Renal cortex interstitium (tissue), 15 donors: ENCODE measurements at places on chromosomes 6 and 20. TPM values are rescaled to one million over a fixed set of nuclear protein-coding genes. Genes with fewer than 3 reads are reported as not detected.

GRCh38 chr20:20367575-20368417 is at the start of gene INSM1:
Gene INSM1, plus strand, starts transcription at chr20:20368104. Its CDS starts 164 bp downstream, at chr20:20368268.
- no peak for DNase-seq

The DNAH8 gene
- 0.39 TPM for polyA plus RNA-seq

- DNase-seq: no peak
Observed at GRCh38 chr6:41523915-41524633, 22.1 kb upstream of the FOXP4 start.

The LAMP5 gene
- 7.5 TPM for polyA plus RNA-seq

The PACSIN1 gene
- 1.2 TPM for polyA plus RNA-seq

The DACT2 gene
- 18.2 TPM for polyA plus RNA-seq

DNA sequence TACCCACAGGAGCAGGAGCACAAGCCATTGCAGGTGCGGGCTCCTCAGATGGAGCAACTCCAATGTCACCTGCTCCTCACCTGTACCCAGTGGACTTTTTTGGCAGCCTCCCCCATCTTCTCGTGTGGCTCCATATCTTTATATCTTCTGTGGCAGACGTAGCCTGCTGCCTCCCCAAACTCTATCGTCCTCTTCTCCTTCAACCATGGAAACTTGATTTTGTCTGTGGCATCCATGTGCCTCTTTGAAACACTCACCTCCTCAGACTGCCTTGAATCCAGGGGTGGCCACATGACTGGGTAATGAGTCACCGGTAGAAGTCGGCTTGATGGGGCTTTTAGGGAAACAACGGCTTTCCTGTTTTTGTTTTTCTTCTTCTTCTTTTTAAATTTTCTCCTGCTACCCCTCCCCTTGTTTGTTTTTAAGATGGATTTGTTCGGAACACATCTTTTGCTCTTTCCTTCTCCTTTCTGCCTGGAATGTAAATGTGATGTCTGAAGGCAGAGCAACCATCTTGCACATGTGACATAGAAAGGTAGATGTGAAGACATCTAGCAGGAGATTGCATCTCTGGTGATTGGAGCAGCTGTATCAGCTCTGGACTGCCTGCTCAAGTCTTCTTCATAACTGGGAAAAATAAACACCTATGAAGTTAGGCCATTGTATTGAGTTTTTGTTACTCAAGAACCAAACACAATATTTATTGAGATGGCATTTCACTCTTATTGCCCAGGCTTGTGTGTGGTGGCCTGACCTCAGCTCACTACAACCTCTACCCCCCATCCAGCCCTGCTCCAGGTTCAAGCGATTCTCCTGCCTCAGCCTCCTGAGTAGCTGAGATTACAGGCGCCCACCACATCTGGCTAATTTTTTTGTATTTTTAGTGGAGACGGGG is 69.9 kb upstream of the DDR1 start:
- no peak for DNase-seq

GRCh38 chr20:40887105-40887504 is 141.5 kb upstream of the TOP1 start:
- no peak for DNase-seq

The VSTM2L gene
- 0.82 TPM for polyA plus RNA-seq

GRCh38 chr6:782141-782540 is 89.2 kb upstream of the EXOC2 start:
- DNase-seq: no peak

The HRH3 gene
- 0.06 TPM for polyA plus RNA-seq

The EFCAB8 gene
- not detected for polyA plus RNA-seq

GRCh38 chr6:158839796-158840195 is 20.6 kb upstream of the EZR start:
- DNase-seq: no peak

The RPP21 gene
- 35.3 TPM for polyA plus RNA-seq

- DNase-seq: no peak
Observed at GRCh38 chr6:56618050-56618449, 24.6 kb downstream of the DST start.

The UBE2J1 gene
- polyA plus RNA-seq: 54.4 TPM

DNA sequence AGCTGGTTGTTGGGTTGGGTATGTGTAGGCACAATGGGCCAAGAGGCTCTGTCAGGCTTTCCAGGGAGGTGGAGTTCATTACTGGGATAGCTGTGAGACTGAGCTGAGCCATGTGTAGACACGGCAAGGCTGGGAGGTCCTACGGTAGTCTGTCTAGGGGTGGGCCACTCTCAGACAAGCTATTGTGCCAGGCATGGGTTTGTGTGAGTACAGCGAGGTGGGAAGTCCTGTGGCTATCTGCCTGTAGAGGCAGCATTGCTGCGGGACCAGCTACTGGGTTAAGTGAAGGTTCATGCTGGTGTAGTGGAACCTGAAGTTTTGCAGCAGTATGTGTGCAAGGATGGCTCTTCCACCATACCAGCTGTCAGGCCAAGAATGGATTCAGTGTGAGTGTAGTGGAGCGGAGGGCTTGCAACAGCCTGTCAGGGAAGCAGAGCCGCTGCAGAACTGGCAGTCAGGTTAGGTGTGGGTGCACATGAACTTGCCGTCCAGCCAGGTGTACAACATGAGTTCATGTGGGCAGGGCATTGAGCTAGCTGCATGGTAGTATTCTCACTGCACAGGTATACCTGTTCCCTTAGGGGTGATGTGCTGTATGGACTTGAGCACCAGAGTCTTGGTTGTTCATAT is 78.0 kb upstream of the CENPW start:
- no peak for DNase-seq

DNA sequence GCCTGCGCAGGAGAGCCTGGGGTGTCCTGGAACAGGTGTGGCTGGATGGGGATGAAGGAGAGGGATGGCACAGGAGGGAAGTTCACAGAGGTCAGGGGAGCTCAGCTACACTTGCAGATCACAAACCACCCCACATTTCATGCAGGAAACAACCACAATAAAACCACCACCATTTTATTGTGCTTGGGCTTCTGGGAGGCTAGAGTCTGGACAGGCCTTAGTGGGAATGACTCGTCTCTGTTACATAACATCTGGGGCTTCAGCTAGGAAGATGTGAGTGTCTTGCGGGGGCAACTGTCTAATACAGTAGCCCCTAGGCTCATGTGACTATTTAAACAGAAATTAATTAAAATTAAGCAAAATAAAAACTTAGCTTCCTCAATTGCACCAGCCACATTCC is 33.4 kb downstream of the SNX5 start:
- DNase-seq: no peak

DNA sequence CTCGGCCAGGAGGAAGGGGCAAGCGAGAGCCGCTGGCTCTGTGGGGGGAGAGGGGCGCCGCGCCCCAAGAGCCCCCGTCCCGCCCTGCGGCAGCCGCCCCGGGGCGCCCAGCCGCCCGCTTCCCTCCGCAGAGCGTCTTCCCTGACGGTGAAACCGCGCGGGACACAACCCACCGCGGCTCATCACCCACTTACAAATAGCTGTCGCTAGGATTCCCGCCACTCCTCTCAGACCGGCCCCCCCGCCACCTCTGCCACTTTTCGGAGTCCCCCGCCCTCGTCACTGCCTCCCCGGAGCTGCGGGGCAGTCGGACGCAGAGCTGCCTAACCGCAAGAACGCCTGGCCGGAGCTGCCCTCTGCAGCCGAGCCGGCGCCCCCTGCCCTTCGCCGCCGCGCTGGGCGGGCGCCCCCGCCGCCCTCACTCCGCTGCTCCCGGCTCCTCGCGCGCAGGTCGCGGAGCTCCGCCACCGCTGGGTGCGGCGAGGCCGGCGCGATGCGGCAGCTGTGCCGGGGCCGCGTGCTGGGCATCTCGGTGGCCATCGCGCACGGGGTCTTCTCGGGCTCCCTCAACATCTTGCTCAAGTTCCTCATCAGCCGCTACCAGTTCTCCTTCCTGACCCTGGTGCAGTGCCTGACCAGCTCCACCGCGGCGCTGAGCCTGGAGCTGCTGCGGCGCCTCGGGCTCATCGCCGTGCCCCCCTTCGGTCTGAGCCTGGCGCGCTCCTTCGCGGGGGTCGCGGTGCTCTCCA is at the start of gene SLC35D3:
SLC35D3 (plus strand) TSS at position 366 of the 749 bp plus-strand sequence; CDS start at position 494, 128 bp downstream.
- no peak for DNase-seq

DNA sequence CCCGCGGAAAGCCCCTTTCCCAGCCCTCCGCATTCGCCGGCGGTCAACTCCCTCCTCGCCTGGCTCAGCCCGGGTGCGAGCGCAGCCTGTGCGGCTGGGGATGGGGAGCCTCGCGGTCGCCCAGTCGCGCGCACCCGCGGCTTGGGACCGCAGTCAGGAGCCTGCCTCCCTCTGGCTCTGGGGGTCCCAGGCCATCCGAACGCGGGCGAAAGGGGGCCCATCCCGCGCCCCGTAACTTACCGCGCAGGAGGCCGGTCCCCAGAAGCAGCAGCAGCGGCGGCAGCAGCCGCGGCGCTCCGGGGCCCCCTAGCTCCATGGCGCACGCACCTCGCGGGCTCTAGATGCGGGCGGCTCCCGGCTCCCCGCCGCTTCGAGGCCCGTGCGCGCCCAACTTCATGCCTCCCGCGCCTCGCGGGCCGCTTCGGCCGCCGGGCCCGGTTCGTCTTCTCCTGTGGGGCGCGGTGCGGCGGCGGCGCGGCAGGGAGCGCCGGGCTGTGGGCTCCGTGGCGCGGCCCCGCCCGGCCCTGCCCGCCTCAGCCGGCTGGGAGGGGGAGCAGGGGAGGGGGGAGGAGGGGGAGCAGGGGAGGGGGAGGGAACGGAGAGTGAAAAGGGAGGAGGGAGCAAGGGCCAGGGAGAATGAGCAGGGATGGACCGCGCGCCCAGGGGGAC is at the start of gene CHRNA4:
CHRNA4 (minus strand) TSS at position 500 of the 669 bp plus-strand sequence; CDS start at position 316, 184 bp downstream.
- DNase-seq: no peak

DNA sequence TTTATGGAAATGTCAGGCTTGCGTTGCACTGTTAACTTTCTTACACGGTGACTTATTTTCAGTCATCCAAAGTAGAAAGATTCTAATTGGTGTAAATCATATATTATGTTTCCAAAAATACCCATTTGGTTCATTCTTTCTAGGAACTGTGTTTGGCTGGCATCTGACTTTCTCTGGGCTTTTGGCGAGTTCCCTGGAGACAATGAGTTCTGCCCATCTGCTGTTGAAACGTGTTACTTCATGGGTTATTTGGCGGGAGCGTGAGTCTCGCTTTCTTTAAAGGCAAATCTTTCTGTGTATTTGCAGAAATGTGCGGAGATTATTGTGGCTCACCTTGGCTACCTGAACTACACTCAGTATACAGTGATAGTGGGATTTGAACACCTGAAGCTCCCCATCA is 29.5 kb downstream of the TMEM181 start:
- no peak for DNase-seq

DNA sequence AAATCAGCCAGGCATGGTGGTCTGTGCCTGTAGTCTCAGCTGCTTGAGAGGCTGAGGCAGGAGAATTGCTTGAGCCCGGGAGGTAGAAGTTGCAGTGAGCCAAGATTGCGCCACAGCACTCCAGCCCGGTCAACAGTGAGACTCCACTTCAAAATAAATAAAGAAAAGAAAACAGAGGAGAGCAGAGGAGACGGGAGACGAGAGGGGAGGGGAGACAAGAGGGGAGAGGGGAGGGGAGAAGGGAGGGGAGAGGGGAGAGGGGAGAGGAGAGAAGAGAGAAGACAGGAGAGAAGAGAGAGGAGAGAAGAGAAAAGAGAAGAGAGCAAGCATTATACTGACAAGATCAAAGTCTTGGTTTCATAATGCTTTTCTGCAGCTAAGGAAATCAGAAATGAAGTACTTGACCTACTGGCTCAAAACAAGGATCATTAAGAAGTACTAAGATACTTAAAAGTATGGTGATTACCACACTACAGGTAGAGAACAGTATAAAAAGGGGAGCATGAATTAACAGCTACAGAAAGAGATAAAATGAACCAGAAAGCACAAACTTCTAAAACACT is 30.5 kb downstream of the FAM8A1 start:
- no peak for DNase-seq

- DNase-seq: no peak
Observed at GRCh38 chr6:95248499-95248898, 328.8 kb upstream of the MANEA start.

DNA sequence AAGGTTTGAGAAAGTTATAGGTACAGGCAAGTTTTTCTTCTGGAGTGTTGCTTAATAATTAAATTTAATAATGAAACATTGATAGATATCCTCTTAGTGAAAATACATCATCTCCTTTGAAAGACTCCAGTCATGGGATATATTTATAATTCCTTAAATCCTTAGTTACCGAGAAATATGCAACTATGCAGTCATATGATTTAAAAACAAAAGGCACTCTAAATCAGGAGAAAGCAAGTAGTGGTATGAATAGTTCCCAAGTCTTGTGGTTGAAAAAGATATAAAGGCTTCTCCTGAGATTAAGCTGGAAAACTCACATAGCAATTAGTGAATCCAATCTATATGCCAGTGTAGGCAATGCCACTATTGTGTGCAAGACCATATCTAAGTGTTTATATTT is 475.4 kb downstream of the EYS start:
- DNase-seq: no peak

The SLC13A3 gene
- polyA plus RNA-seq: 17.4 TPM

The SLC26A8 gene
- polyA plus RNA-seq: 0.23 TPM

DNA sequence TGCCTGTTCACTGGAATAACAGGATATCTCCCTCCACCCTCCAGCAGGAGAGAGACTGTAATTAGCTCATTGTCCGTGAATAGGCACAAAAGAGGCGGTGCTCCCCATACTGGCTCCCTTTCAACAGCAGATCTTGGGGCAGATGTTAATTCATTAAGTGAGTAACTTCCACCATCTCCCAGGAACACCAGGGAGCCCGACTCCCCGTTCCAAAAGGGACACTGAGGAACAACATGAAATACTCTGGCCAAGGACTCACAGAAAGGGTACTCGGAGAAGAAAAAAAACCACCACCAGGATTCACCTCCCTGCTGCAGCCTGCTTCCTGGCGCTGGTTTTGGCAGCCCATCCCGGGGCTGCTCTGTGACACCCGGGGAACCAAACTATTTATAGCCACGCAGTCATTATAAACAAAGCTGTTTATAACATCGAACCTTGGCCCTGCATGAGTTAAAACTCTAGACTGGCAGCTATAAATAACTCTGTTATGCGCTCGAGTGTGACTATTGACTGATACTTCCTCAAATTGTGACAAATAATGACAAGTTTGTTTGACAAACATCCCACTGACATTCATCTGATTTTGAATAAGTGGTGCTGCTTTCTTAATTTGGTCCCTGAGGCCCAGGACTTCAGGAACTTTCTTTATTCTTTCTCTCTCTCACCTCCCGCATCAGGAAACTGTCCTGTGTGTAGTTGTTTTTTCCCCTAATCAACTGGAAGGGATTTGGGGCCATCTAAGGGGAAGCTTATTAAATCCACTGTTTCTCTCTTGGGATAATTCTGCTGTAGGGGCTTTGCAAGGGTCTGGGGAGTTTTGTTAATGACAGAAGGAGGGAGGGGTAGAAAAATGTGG is 521.6 kb downstream of the CD83 start:
- no peak for DNase-seq

GRCh38 chr6:47344022-47344421 is 34.3 kb upstream of the TNFRSF21 start:
- no peak for DNase-seq

The L3MBTL1 gene
- 29.9 TPM for polyA plus RNA-seq
